ENCODE measurements at places on chromosomes 4 and X. TPM values are rescaled to one million over a fixed set of nuclear protein-coding genes. Genes with fewer than 3 reads are reported as not detected.

DNA sequence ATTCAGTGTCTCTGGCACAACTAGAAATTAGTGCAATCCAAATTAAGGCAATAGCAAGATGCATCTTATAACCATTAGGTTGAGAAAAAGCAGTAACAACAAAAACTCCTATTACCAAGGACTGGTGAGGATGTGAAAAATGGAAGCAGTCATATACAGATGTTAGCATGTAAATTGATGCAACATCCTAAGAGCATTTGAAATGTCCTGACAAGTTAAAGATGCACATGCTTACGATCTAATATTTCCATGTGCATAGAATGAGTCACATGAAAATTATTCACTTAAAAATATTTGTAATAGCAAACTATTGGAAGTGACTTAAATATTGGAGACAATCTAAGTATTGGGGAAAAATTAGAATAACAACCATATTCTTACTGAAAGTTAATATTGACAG is 163.0 kb downstream of the FAM13A start:
- no peak for DNase-seq

- DNase-seq, result peak; percentile 63
Observed at GRCh38 chrX:32530802-32531403, 680.4 kb downstream of the DMD start.

- DNase-seq, result peak; percentile 29
Observed at GRCh38 chrX:133415276-133416105, at the start of gene GPC4. TSS of gene GPC4 (minus strand) at chrX:133415489. CDS start at chrX:133414965, 524 bp downstream.

GRCh38 chr4:174228988-174229387 is 54.5 kb downstream of the FBXO8 start:
- no peak for DNase-seq

- DNase-seq, result no peak
Observed at GRCh38 chr4:123568936-123569335, 172.3 kb downstream of the SPRY1 start.

GRCh38 chrX:110320381-110320987 is 2.6 kb upstream of the AMMECR1 start:
- no peak for DNase-seq

GRCh38 chr4:118850488-118851173 is 14.7 kb upstream of the SEC24D start:
- peak; percentile 7 for DNase-seq

GRCh38 chrX:132710656-132711155 is 221.9 kb upstream of the MBNL3 start:
- DNase-seq, result no peak

DNA sequence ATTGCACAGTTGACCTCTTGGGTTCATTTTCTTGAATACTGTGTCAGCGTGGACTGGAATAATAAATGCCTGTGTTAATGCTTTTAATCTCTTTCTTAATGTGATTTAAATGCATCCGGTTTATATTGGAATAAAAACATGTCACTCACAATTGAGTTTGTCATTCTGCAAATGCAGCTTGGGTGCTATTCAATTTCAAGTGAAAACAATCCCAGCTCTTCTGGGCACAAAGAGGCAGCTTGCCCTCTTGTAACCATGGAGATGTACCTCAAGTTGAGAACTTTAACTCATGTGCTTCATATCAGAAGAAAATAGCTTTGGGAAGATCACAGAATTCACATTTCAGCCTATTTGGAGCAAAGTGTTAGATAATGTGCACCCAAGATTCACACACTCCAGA is 355.7 kb upstream of the GNPDA2 start:
- DNase-seq, result no peak

- DNase-seq, result no peak
Observed at GRCh38 chrX:112704187-112704586, 24.4 kb upstream of the LHFPL1 start.

DNA sequence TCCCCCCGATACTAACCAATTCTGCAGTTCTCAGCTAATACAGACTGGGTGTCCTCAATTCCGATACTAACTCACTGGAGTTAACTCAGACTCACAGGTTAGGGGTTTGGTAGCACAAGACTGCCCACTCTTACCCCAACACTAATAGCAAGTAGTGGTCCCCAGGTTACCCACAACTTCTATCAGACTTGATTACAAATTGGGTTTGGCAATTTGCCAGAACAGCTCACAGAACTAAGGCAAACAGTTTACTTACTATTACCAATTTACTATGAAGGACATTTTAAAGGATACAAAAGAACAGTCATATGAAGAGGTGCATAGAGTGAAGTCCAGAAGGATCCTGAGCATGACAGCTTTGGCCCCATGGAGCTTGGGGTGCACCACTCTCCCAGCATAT is 201.8 kb upstream of the VCX start:
- DNase-seq, result no peak

GRCh38 chr4:177706916-177707315 is 264.7 kb upstream of the AGA start:
- DNase-seq, result no peak

DNA sequence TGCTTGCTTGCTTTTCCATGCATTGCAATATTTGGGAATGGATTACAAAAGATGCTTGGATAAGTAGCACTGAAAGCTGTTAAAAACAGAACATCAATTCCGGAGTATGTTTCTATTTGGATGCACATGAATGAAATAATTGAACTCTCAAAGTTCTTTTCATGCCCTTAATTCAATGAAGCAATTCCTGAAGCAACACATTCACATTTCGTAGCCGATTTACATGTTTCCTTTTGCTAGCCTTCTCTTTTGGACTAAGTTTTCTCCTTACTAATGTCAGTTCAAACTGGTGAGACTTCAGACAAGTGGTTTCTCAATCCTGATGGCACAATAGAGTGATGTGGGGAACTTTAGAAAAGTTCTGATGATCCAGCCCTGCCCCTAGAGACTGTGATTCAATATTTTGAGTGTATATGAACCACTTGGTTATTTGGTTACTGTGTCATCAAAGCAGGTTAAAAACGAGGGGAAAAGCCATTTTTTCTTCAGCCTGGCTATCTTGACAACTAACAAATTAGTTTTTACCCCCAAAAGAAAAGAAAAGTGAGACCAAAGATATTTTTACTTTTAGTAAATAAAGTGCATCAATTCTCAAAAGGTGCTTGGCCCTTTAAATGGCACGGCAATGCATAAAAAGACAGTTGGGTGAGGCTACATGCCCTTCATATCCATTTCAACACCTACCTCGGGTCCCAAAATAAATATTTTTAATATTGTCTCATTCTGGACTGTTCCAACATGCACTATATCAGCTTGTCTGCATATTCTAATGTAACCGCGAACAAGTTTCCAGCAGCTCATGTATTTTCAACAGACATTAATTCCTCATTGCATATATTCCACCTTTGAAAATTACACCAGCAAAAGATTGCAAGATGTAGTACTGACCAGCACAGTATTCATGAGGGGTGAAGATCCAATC is 90.1 kb upstream of the RPL34 start:
- no peak for DNase-seq

- no peak for DNase-seq
Observed at GRCh38 chrX:111581086-111581485, 69.6 kb downstream of the SERTM2 start.

DNA sequence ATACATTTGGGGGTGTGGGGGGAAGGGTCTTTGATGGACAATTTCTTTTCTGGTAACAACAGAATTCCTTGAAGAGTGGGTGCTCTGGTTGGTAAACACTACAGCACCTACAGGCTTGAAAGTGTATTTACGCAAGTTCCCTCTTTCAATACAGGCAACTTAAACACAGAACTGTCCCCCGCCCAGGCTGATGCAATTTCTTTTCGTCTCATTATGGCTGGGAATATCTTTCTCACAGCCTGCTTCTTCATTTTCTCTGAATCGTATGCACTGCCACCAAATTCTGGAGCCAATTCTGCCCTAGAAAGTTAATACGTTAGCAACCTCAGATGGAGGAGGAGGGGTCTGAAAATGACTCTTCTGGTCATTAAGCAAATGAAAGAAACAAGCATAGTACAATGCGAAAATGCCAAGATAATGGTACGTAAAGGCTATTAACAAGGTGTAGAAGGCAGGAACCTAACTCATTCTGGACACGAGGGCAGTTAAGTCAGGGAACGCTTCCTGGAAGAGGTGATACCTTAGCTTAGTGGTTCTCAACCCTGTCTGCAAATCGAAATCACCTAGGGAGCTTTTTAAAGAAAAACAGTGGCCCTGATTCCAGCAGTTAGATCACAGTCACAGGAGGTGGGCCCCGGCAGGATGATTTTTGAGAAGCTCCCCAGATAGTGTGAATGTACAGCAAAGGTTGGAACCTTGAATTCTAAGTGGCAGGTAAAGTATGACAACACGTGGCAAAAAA is 1.0 kb downstream of the AGA start:
- DNase-seq, result peak; percentile 35

- DNase-seq, result no peak
Observed at GRCh38 chrX:133669214-133669613, 253.9 kb upstream of the GPC4 start.

Gene CD40LG
- not detected for total RNA-seq

Gene PHOX2B
- total RNA-seq, result not detected

Gene ASB12
- total RNA-seq, result not detected

Gene CPLX1
- 0.28 TPM for total RNA-seq

Gene LAMP2
- 16.1 TPM for total RNA-seq

Gene TRAPPC11
- total RNA-seq, result 6.6 TPM

Gene PHKA1
- total RNA-seq, result 4.8 TPM

Gene CRMP1
- not detected for total RNA-seq

Gene H2BW2
- total RNA-seq, result not detected

Gene LRAT
- total RNA-seq, result not detected

Gene EXOC1L
- total RNA-seq, result not detected

Gene ART3
- not detected for total RNA-seq

Gene RNF128
- total RNA-seq, result 61.5 TPM

Gene F11
- total RNA-seq, result not detected

Gene FRMPD4
- total RNA-seq, result not detected

Gene SMIM31
- total RNA-seq, result 0.25 TPM

Gene PLK4
- total RNA-seq, result 45.5 TPM

Gene CLCN5
- total RNA-seq, result 5.2 TPM

All from HT-29 (cell line).